Hippocampal formation (tissue), 2 donors: ENCODE measurements at places on chromosomes 5 and 9.

DNA sequence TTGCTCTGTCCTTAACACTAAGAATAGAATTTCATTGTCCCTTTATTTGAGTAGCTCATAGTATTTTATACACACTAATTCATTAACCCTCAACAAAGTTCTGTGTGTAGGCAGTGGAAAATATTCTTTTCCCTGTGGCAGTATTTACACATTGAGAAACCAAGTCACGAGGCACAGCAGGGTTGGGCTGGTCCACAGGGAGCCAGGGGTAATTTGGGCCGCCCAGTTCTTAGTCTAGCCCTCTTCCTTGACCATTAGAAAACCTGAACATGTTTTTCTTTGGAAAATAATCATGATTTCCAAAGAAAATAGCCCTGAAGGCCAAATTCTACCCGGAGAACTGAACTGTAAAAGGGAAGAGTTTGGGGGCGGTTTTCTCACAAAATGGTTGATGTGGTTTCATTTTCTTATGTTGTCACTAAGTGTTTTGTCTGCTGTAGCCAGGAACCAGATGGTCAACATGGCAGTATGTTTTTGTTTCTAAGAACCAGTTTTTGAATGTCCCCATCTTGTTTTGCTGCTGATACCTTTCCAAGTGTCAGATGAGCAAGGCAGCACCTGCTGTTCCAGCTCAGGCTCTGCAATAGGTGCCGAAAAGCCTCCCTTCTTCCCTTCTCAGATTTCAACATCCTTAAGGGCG, 29.6 kb downstream of the ARHGEF28 start:
- DNase-seq: no peak

DNA sequence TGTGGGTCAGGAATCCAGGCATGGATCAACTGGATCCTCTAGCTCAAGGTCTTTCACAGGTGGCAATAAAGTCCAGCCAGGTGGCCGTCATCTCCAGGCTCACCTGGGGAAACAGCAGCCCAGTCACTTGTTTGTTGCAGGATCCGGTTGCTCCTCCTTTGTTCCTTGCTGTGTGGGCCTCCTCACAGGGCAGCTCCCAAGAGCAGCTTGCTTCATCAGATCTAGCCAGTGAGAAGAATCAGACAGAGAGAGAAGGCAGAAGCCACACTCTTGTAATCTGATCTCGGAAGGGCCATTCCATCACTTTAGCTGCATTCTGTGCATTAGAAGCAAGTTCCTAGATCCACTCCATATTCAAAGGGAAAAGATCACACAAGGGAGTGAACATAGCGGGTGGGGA, 3.2 kb upstream of the HSD17B3 start:
- no peak for DNase-seq

DNA sequence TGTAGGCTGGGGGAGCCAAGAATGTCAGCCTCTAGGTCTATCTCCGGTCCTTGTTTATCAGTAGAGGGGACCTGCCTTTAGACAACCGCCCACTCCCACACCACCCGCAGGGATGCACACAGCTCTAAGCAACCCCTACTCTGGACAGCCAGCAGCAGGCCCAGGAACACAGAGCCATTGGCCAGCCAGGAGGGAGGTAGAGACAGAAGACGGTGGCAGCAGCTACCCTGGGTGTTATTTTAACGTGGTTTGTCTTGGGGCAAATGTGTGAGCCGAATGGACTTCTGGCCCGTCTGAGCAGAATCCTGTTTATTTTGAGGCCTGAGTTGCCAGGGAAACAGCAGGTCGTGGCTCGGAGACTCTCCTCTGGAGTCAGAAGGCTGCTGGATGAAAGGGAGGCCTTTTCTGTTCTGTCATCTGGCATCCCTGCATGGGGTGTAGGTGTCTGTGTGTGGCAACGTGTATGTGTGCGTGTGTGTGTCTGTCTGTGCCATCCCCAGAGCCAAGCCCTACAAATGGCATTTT, 382 bp upstream of the FGF1 start:
- DNase-seq: peak; percentile 50

GRCh38 chr9:130539420-130540223, 39.8 kb upstream of the FUBP3 start:
- DNase-seq: no peak

DNA sequence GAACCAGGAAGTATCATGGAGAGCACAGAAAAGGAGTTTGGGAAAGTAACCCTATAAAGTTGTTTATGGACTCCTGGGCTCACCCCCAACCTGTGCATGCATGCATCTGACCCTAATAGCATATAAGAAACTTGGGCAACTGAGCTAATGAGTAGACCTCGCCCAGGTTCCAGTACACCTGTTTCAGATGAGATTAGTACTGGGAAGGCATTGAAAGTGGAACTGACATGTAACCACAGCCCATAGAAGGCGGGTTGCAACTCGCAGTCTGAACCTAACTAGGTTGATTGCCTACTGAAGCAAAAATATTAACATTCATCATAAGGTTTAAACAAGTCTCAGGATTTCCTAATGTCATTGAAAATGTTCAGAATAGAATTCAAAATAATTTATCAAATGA, 87.0 kb downstream of the WNK2 start:
- no peak for DNase-seq

DNA sequence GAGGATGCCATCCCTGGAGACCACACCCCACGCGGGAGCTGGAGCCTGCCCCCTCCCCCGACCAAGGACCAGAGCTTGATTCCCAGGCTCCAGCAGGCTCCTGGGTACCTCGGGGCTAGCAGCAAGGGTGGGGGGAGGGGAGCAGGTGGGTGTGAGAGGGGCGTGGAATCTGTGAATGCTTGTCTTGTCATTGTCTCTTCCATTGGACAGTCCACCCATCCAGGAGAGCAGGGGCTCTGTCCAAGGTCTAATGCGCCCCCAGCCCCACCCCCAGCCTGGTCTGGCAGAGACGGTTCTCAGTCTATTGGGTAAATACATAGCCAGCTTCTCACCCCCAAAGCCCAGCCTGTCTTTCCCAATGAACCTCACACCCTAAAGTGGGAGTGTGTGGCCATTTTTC, 22.8 kb downstream of the URM1 start:
- no peak for DNase-seq

- no peak for DNase-seq
These were observed 20.8 kb upstream of the SLC24A2 start for GRCh38 chr9:19809422-19810269.

GRCh38 chr9:36665921-36666431, 93.3 kb downstream of the MELK start:
- no peak for DNase-seq

GRCh38 chr5:27377626-27378025, 339.2 kb upstream of the CDH9 start:
- DNase-seq: no peak

- DNase-seq: no peak
These were observed 135.6 kb downstream of the ICE1 start for GRCh38 chr5:5558102-5558501.

GRCh38 chr5:32274548-32275395, 38.0 kb downstream of the MTMR12 start:
- DNase-seq: no peak

DNA sequence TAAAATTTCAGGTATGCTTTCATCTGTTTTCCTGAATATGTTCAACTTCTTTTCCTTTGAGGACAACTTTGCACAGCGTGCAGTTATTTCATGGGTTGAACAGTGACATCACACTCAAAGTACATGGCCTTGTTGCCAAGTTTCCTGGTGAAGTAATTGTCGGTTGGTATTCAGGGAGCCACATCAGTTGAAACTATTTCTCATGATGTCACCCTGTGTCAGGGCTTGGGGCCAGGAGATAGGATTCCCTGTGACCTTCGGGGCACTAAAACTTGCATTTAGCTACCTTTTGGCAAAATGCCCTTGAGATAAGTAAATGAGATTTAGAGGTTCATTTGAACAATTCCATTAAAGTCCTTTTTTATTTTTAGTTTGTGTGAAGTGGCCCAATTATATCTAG, 383.9 kb downstream of the SH3GL2 start:
- no peak for DNase-seq

- DNase-seq: no peak
These were observed 87.9 kb upstream of the FSD1L start for GRCh38 chr9:105359892-105360291.

- DNase-seq: no peak
These were observed 505 bp downstream of the C5orf34 start for GRCh38 chr5:43514471-43514815.

DNA sequence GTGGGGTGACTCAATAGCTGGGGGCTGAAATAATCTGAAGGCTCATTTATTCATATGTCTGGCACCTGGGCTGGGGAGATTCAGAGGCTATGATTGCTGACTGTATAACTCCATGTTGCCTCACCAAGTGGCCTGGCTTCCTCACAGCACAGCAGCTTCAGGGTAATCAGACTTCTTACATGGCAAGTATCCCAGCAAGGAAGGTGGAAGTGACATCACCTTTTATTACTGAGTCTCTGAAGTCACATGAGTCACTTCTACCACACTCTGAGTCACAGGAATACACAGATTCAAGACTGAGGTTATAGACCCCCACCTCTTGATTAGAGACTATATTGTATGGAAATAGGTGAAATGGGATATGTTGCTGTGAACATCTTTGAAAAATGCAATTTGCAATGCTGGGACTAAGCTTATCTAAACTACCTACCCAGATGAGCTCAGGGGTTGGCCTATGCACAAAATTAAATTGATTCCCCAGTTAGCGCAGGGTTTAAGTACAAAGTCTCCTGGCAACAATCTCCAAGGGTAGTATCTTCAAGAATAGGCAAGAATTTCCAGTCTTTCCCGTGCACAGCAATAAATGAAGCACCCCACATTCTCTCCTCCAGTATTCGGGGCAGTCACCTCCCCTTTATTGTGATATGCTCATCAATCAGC, 553.1 kb downstream of the LRRC70 start:
- no peak for DNase-seq

GRCh38 chr5:134038138-134038537, 33.4 kb upstream of the VDAC1 start:
- DNase-seq: no peak

DNA sequence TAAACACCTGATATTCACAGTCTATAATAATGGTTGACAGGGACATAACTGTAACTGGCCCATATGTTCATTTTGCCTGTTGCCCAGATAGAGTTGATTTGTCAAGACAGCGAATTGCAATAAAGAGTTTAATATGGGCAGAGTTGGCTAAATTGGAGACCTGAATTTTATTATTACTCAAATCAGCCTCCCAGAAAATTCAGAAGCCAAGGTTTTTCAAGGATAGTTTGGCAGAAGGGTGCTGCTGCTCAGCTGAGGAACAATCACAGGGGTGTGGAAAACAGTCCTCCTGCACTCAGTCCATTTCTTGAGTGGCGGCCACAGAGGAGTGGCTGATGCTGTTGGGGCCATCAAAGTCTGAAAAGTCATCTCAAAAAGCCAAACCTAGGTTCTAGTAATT, 19.0 kb downstream of the ANXA2R start:
- no peak for DNase-seq

- DNase-seq: no peak
These were observed 641.9 kb downstream of the PDE4D start for GRCh38 chr5:59251627-59252026.

DNA sequence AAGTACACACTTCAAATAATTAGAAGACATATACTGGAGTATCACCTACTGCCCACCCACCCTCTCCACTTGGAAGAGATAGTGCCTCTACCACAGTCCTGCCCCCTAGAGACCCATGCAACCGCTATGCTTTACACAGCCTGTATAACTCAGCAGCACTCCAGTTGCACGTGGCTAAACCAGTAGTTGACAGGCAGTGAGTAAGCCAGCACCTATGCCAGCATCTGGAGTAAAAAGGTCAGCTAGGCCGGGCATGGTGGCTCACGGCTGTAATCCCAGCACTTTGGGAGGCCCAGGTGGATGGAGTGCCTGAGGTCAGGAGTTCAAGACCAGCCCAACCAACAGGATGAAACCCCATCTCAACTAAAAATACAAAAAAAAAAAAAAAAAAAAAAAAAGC, 356.4 kb downstream of the NR2F1-AS1 start:
- DNase-seq: no peak

- DNase-seq: no peak
These were observed 141.4 kb downstream of the LRRC70 start for GRCh38 chr5:62720031-62720441.

GRCh38 chr5:98781964-98782363, 8.5 kb downstream of the RGMB start:
- DNase-seq: no peak

DNA sequence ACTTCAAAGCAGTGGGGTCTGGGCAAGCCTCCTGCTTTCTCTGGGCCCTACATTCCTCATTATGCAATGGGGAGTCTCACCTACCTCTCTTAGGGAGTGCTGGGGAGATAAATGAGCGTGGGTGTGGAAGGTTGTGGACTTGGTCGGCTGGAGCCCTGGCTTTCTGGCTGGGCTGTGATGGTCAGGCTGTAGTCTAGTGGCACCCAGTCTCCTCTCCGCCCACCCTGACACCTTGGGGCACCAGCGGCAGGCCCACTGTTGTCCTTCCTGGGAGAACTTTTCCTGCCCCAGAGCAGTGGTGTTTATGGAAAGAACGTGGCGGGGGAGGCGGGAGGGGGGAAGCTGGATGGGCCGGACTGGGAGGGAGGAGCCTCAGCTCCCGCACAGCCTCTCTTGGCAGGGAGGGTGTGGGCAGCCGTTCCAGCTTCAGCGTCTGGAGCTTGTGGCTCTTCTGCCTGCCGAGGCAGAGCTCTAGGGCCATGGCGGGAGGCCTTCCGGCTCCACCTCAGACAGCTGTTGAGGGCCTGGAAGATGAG, 4.1 kb downstream of the PTGS1 start:
- DNase-seq: peak; percentile 6

GRCh38 chr9:84861455-84861854, 191.9 kb downstream of the NTRK2 start:
- DNase-seq: no peak

GRCh38 chr9:134476272-134476941, 150.2 kb downstream of the RXRA start:
- no peak for DNase-seq

DNA sequence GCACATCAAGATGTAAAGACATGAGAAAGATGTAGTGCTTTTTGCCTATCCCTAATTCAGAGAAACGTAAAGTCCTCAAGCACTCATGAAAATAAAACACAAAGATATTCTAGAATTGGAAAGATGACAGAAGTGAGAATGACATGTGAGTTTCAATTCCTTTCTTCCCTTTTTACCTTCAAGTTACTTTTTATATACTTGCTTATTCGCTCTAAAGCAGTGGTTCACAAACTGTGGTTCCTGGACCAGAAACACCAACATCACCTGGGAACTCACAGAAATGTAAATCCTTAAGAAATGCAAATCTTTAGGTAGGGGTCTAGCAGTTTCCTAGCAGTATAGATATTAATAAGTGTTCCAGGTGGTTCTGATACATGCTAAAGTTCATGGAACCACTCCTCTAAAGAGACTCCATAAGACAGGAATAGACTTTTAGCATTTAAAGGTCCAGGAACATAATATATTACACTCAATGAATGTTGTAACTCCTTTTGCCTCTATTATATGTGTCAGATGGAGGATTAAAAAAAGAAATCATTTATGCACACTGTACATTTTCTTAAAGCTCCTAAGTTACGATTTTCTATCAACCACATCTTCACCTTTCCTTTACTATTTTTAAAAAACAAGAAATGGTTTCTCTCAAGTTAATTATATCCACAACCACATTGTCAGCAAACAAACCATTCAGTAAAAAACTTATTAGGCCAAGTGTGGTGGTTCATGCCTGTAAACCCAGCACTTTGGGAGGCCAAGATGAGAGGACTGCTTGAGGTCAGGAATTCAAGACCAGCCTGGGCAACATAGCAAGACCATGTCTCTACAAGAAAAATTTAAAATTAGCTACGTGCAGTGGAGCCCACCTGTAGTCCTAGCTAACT, 39.9 kb downstream of the ERP44 start:
- no peak for DNase-seq
